ENCODE measurements at places on chromosomes 6 and 20. TPM values are rescaled to one million over a fixed set of nuclear protein-coding genes. Genes with fewer than 3 reads are reported as not detected.

The FOXF2 gene
- total RNA-seq = 18.0 TPM

The TRIM15 gene
- not detected for total RNA-seq

The KCNK16 gene
- total RNA-seq = not detected

The CST4 gene
- total RNA-seq = not detected

The ABHD16B gene
- not detected for total RNA-seq

All from camera-type eye (tissue), 1 donor.